ENCODE measurements at places on chromosomes 2 and 18. TPM values are rescaled to one million over a fixed set of nuclear protein-coding genes. Genes with fewer than 3 reads are reported as not detected.

The DBI gene
- 27.4 TPM for total RNA-seq

The MC4R gene
- total RNA-seq: not detected

The HOXD3 gene
- not detected for total RNA-seq

The CRYGC gene
- not detected for total RNA-seq

The TUBB8B gene
- not detected for total RNA-seq

The TRIP12 gene
- total RNA-seq: 178 TPM

The TFPI gene
- not detected for total RNA-seq

DNA sequence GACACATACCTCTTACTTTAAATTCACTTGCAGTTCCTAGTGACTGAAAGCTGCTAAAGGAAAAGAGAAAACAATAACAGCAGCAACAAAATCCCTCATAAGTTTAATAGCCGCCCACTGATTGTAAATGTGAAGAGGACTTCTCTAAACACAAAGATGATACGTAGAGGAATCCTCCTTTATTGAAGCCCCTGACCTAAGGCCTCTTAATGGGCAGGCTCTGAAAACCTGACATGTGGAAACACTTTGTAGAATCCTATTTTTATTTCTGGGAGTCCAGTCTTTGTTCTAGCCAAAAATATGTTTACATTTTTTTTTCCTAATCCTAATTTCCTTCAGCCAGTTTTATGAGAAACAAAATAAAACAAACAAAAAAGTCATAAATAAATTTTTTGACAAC is 1277.7 kb upstream of the CELF4 start:
- no peak for DNase-seq

GRCh38 chr2:102126660-102127059 is 15.9 kb upstream of the IL1R1 start:
- no peak for DNase-seq

GRCh38 chr2:212037062-212037461 is 501.5 kb downstream of the ERBB4 start:
- DNase-seq: no peak

- DNase-seq: no peak
These were observed 23.4 kb downstream of the NRP2 start for GRCh38 chr2:205705511-205706349.

- DNase-seq: no peak
These were observed 21.8 kb downstream of the NCOA1 start for GRCh38 chr2:24512831-24513230.

DNA sequence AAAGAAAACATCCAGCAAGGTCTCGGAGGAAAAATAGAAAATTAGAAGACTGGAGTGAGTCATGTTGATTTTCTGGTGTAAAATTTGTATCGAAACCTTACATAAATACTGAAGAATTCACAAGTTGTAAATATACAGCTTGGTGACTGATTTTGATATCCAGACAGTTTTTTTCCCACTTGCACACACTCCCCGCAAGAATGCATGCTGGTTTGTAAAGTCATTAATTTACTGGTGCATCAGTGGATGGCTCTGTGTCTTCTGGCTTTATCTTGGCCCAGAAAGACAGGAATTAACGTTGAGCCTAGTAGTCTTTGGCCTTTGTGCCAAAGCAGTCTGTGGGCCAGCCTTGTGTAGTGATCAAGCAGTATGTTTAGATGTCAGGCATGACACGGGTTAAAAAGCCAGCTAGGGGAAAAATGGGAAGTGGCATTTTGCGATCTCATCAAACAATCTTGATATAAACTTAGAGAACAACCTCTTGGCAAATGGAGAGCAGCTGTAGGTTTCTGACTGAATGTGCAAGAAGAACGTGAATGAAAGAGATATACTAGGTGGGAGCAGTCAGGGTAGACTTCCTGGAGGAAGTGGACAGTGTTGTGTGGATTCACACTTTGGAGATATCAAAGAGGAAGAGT is 22.7 kb upstream of the CASP8 start:
- no peak for DNase-seq

DNA sequence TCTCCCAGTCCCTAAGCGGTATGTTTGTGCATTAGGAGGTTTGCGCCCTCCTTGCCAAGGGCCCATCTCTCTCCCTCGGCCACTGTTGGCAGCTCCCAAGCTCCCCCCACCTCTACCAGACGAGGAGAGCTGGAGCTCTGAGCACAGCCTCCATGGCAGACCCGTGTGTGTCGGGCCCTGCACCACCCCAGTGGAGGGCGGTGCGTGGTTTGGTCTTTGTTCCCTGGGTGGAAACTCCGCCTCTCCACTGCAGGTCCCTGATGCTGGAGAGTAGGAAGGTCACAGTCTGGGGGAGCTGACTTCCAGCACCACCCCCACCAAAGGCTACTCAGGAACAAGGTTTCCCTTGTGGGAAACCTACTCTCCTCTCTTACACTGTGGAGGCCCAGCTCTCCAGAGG is 162.6 kb upstream of the FHL2 start:
- DNase-seq: no peak

DNA sequence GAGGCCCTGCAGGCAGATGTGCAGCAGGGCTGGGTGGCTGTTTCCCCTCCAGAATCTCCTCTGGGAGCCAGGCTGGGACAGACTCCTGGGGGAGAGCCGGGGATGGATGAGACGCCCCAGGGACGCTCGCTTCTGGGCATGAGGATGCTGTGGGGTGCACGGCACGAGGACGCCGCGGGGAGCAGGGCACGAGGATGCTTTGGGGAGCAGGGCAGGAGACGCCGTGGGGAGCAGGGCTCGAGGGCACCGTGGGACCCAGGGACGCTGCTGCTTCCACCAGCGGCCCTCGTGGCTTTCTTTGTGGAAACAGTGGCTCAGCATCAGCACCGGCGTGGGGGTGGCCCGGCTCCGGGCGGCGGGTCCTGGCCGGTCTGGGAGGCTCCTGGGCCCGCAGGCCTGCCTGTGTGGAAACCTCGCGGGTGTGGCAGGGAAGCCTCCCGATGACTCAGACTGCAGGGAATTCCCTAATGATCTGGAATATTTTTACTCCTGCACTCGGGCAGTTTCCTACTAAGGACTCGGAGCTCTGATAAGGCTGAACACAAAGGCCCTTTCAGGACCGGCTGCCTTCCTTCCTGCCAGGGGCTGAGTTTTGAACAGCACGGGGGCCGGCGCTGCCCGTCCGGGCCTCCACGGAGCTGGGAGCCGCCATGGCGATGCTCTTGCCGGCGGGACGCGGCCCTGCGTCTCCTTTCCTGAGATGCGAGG is 62.6 kb downstream of the NFATC1 start:
- no peak for DNase-seq

DNA sequence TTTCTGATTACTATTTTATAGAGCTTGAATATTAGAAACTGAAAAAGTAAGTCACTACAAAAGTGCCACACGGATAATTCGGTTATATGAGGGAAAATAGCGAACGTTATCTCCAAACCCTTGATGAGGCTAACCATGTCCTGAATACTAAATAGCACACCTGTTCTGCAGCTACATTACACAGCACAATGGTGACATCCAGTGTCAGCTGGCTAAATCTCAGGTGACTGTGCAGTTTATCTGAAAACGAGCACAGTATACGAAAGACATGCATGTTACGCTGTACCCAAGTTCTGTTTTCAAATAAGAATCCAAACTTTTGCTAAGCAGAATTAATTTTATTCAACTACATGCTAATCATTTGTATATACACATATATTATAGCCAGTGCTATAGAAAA is 9.0 kb downstream of the CCDC68 start:
- no peak for DNase-seq
